NCI-H1694 treated with DMSO at 0.1 percent for 48 hours (cell line): ENCODE measurements at places on chromosomes 2 and 18.

DNA sequence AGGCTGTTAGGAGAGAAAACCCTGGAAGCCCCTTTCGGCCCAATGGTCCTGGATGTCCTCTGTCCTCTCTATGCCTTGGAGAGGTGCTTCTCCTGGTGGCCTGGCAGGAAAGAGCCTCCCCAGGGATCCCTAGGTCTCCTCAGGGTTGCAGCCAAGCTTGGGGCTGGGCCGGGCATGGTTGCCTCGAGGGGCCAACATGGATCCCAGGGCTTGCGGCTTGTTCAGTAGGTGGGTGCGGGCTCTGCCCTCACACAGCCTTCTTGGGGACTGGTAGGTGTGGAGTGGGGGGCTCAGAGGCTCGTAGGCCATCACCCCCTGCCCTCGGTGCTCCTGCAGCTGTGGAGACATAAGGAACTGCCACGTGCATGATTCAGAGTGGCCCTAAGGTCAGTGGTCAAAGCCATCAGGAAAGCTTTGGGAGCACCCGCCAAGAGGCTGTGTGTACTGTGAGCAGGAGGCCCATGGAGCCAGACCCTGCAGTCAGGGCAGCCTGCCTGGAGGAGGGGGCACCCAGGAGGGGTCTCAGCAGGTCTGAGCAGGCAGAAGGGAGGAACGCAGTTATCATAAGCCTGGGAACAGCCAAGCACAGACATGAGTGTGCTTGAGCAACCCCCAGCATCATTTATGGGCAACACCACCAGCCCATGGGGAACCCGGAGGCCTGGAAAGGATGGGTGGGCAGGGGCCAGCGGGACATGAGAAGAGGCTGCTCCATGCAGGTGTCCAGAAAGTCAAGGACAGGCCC is 231.0 kb downstream of the GLI2 start:
- no peak for DNase-seq

DNA sequence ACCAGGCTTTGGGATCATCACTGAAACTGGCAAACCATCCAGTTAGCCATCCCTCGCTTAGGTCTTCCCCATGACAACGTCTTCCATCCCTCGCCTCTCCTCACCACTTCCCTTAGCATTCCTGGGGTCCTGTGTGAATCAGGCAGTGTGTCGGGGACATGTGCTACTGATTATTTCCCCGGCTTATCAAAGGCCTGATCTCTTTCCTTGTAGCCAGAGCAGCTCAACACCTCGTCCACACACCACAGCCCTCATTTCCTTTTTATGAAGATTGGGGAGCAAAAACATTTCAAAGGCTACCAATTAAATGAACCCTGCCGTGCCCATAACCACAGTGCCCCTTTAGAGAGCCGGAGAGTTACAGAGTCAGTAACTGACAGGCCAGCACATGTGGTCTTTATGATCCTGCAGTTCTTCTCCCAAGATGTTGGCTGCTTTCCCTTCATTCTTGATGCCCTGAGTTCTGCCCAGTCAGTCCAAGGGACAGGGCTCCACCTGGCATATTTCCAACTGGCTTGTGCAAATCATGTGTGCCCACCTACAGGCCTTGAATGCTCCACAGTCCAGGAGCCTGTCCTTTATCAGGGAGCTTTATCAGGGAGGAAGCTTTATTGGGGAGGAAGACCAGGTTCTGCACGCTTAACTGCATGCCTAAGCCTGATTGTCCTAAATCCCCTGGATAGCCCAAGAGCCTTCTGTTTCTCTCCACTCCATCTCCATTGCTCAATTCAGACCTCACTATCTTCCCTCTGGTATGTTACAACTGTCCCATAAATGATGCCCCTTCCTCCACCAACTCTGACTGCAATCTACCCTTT is 343.1 kb downstream of the CYRIA start:
- DNase-seq = no peak

- DNase-seq = no peak
These were observed 1.7 kb downstream of the MYCN start for GRCh38 chr2:15941871-15942710.

DNA sequence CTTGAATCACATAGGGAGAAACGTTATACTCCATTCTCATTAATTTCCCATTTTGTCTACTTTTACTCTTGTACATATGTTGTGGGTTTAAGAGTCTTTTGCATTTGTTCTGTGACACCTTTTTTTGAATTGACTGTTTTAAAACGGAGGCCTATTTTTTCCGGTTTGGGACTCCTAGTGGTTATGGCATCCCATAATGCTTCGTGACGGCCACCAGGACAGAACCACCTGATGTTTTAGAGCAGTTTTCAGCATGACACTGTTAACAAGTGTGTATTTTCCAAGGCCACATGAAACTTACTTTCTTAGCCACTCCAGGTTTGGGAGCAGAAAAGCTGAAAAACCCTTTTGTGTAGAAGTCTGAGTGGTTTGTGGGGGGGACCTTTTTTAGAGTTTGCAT is 8.4 kb downstream of the SOX11 start:
- DNase-seq = no peak

GRCh38 chr2:19971691-19972090 is 18.2 kb downstream of the WDR35 start:
- DNase-seq = no peak

- no peak for DNase-seq
These were observed 59.1 kb downstream of the NETO1 start for GRCh38 chr18:72808680-72809079.

GRCh38 chr2:71849607-71850305 is 297.9 kb downstream of the CYP26B1 start:
- no peak for DNase-seq

DNA sequence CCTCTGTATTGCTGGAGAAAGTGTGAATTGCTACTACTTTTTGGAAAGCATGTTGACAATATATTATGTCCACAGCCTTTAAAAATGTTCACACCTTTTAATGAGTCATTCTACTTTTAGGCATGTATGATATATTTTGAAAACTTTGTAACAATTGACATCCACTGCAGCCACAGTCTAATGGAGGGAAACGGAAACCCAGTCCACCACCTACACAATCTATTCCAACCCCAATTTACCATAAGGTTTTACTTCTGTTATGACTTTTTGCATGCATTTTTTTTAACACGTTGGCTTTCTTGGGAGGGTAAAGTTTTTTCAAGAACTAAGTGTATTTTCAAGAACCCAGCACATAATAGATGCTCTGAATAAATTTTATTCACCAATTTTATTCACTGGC is 38.5 kb upstream of the ATP8B1 start:
- no peak for DNase-seq

DNA sequence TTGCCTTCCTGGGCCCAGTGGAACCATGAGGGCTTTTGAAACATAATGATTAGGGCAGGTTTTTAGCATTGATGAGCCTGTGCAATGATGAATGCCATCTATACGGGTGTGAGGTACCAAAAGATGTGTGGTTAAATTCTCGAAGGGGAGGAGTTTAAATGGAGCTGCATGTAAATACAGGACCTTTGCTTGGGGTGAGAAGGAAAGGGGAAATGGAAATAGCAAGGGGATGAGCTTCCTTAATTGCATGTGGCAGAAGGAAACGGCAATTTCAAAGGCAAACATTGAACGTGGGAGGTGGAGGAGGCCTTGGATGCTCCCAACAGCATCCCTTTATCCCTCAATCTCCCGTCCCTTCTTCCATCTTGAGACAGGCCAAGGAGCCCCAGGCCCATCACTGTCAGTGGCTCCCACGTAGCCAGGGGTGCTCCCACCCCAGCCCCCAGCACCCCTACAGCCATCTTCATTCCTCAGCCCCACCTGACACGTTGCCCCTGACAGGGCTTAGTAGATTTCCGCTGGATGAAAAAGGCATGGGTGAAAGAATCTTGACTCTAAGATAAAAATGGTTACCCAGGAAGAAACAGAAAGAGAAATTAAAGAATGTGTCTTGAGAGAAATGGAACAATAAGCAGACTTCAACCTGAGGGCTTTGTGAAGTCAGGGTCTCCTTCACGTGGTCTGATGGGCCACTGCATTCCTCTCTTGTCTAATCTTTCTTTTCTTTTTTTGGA is 32.5 kb downstream of the INPP5D start:
- DNase-seq = no peak

DNA sequence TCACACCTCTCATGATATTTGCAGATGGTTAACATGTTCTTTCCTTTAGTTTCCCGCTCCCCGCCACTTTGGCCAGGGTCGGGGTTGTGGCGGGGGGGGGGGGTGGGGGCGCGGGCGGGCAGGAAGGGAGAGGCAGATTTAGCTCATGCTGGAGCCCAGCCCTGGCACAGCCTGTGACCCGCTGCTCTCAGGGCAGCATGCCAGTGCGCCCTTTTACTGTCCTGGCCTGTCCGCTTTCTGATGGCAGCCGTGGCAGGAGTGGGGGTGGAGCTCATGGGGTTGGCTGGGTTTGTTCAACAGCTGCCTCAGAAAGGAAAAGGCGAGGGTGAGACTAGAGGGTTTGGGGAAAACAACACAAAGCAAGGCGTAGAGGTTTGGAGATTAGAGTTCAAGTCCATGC is 56.1 kb downstream of the TNP1 start:
- no peak for DNase-seq

- DNase-seq = no peak
These were observed 35.0 kb downstream of the RPL37A start for GRCh38 chr2:216533609-216534008.

DNA sequence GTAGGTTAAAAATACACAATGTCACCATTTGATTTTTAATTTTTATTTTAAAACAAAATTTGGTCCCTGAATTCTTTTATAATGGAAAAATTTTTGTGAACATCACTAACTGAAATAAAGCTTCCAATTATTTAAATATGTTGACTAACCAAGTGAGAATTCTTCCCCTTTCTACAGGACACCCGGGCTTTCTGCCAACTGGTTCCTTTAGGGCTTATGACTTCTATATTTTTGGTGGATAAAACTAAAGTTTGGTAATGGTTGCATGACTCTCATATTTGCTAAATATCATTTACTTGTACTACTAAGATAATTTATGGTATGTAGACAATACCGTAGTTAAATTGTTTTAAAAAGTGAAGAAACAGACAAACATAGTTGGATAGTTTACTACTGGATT is 291.0 kb upstream of the DOK6 start:
- DNase-seq = no peak

- DNase-seq = no peak
These were observed 6.5 kb downstream of the TMEM17 start for GRCh38 chr2:62499430-62500060.

GRCh38 chr2:71576541-71576940 is 123.2 kb downstream of the DYSF start:
- no peak for DNase-seq

DNA sequence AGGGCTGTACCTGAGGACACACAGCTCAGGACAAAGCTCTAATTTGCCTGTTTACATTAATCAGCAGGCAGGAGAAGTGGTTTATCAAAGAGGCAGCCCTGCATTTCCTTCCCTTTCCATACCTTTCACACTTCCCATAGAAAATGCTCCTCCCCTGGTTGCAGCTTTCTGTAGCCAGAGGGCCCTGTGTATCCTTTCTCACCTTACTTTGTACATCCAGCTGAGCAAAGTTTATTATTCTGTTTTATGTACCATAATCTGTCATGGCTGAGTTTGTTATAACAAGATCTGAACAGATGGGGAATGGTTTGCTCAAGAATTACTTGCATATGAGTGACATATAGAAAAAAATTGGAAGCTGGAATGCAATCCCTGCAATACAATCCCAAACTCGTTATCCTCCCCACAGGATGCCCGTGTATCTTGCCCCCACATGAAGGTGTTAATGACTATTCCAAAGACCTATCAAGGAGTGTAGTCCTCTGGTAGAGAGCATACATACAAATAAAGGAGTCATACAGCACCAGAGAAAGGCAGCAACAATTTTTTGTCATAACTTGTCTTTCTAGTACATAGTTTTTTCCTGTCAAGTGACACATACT is 1025.8 kb upstream of the KLHL29 start:
- peak; percentile 38 for DNase-seq

DNA sequence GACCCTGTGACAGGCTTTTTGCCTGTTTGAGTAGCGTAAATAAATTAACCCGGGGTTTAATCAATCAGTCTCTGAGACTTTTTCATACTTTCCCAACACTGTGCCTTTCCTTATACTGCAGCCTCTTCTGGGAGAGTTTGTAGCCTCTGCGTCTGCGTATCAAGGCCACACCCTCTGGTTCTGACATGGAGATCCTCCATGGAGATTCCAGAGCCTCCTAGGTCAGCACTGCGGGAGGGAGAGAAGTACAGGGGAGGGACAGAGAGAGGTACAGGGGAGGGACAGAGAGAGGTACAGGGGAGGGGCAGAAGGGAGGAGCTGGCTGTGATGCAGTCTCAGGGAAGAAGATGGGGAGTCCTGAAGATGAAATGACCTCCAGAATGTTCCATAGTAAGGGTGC is 166.0 kb downstream of the ARL4C start:
- DNase-seq = no peak

DNA sequence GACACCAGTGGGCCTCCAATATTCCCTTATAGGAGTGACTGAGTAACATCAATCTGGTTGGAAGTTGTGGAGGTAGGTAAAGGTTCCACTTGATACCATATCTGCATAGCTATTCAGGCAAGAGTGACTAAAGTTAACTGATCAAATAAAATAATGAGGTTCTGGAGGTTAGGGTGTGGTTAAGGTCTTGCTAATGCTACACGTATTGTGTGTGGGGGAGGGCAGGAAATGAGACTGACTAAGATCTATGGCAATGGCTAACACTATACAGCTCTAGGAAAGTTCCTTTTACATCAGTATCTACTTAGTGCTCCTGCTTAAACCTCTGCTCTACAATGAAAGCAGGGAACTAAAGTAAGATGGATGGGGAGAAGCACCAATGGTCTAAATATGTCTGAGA is 149.1 kb upstream of the MGAT5 start:
- DNase-seq = no peak
